ENCODE measurements at places on chromosomes 5 and 9.

- no peak for DNase-seq
These were observed 198.8 kb downstream of the PRELID2 start for GRCh38 chr5:145636371-145636770.

- no peak for DNase-seq
These were observed 94.5 kb upstream of the PPP1R2B start for GRCh38 chr5:156755421-156756087.

DNA sequence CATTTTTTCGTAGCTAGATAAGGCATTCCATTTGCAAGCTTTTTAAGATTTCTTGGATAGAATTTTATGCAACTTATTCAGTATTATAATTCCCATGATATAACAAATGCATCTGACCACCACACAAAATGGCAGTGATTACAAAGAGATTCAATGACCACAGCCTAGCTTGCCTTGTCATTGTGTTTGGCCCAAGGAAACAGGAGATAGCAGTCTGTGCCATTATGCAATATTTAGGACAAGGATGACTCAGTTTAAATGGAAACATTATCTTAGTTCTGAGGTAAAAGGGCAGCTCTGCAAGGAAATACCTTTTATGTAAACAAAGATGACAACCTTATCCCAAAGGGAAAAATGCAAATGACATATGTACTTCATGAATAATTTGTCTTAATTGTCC, 89.8 kb downstream of the NUDT12 start:
- DNase-seq: no peak

GRCh38 chr9:79581794-79582193, 10.0 kb downstream of the TLE4 start:
- DNase-seq: peak; percentile 48
